Calu3 (cell line): ENCODE measurements at places on chromosomes 12 and 14. TPM values are rescaled to one million over a fixed set of nuclear protein-coding genes. Genes with fewer than 3 reads are reported as not detected.
A peak's percentile ranks its signal among the peaks of the same experiment; 100 is the strongest.

DNA sequence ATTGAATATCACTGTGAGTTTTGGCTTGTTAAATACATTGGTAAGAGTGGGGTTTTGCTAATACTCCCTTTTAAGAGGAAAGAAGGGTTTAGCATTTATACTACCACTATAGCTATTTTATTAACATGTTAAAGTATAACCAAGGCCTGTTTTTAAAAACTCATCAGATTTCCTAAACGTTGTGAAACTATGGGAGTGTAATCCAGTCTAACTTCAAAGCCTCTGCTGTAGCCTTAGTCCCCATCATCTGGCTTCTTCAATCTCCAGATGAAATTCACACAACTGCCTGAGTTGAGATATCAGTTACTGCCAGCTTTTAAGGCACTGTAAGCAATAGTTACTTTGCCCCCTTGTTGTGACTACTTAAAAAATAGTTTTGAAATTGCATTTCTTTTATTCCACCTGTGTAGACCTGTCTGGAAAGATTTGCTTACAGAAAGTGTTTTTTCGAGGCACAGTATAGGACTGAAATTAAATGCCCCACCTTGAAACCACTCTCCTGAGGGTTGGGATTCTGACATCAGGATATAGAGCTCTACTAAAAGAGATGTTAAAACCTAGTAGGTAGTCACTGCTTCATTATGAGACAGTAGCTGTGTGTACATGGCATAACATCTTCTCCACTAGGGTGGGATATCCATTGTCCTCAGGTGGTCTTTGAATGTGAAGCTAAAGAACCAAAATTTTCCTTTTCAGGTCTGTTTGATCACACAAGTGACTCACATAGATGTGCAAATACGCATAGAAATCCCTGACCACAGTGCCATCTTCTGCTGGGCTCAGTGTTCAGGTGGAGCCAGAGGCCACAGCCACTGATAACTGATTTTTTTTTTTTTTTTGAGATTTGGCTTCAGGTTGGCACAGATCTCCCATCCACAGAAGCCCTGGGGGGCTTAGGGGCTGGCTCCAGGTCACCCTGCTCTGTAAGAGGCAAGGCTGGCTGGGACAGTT is 125.5 kb downstream of the DAAM1 start:
- DNase-seq = no peak

GRCh38 chr14:75306927-75307699 is 28.5 kb downstream of the FOS start:
- DNase-seq = peak; percentile 21

GRCh38 chr12:2765608-2766007 is 29.2 kb upstream of the FKBP4 start:
- no peak for DNase-seq

DNA sequence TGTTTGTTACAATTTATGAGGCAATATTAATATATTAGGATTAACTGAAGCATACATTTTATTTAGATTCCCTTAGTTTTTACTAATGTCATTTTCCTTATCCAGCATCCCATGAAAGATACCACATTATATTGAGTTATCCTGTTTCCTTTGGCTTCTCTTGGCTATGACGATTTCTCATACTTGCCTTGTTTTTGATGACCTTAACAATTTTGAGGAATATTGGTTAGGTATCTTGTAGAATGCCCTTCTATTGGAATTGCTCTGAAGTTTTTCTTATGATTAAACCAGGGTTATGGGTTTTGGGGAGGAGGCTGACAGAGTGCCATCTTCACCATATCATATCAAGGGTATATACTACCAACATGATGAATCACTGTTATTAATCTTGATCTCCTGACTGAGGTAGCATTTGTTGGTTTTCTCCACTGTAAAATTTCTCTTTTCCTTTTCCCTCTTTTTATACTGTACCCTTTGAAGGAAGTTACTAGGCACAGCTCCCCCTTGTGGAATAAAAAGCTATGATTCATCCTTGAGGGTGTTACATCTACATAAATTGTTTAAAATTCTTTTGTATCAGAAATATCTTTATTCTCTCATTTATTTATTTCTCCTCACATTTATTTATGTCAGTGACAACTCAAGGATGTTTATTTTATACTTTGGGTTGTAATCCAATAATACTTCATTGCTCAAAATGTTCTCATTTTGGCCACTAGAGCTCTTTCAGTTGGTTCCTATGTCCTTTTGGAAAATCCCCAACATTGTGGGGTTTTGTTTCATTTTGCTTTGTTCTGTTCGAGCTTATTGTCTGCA is 239.0 kb downstream of the SLC16A7 start:
- peak; percentile 18 for DNase-seq

DNA sequence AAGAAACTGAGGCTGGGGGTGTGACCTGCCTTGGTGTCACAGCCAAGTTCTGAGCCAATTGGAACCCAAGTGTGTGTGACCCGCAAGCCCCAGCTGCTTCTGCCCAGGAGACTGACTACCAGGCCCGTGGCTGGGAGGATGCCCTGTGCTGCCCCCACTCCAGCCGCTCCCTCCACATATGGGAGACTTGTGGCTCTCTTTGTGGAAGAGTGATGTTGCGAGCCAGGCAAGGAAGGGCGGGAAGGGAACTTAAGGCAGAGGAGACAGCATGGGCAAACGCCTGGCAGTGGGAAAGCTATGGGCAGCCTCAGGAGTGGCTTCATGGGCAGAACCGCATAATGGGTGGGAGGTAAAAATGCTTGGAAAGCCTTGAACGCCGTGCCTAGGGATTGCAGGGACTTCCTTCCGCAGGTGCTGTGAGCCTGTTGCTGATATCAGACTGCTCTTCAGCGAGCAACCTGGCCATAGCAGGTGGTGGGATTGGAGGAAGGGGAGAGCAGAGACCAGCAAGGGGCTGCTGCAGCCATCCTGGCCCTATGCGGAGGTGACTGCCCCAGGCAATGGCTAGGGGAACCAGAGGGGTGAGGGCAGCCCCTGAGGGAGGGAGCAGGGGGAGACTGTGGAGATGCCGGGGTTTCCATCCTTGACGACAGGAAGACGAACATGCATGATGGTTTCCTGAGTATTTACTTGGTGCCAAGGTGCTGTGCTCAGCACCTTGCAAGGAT is 115.7 kb downstream of the LGMN start:
- no peak for DNase-seq

GRCh38 chr12:15428632-15429031 is 106.3 kb downstream of the PTPRO start:
- no peak for DNase-seq

GRCh38 chr14:94612580-94613554 is 676 bp downstream of the SERPINA3 start:
- peak; percentile 29 for DNase-seq

- DNase-seq = peak; percentile 62
Observed at GRCh38 chr14:55430024-55430690, 10.3 kb downstream of the TBPL2 start.

DNA sequence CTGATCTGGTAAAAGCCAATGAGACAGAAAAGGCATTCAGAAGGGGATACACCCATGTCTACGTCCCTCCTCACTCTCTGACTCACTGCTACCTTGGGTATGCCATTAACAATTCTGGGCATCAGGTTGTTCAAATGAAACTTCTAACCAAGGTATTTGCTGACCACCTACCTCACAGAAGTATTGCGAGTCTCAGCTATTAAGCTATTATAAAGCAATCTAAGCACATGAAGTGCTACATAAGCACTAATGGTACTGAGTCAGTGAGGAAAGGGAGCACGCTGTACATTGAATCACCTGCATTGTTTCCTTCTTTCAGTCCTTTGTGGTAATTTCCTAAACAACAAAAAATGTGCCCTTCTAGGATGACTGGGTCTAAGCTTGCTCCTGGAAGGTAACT is 62.8 kb upstream of the CCDC91 start:
- DNase-seq = no peak

DNA sequence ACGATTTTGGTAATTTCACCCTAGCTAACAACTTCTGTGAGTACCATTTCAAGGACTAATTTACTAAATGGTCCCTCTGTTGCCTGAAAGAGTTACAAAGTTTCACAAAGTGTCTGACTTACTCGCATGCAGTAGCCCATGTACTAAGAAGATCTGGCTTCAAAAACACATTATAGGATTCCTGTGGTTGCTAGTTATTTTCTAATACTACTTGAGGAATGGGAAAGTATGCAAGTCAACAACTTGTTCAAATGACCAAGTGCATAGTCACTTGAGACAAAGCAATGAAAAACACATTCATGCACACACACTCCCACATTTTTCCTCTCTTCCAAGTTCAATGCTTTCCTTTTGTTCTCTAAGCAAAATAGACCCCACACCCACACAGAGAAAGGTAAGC is 219.7 kb upstream of the TMPO start:
- no peak for DNase-seq

- DNase-seq = no peak
Observed at GRCh38 chr12:125143491-125143890, 78.3 kb downstream of the AACS start.

DNA sequence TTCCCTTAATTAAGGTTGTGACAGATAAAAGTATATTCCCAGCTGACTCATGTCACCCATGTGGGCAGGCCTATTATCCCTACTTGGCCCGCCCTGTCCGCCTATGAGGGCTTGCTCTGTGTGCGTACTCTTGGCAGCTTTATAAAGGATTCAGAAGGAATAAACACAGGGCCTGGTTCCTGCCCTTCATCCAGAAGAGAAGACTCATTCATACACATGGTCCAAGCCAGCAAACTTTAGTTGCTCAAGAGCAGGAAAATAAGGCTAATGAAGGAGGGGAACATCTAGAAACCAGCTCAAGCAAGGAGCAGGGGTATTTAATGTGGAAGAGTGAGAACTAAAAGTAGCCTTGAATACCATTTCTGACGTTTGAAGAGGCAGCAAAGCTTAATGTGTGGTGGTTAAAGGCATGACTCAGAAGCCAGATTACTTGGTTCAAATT is 141.9 kb downstream of the CRADD start:
- DNase-seq = no peak

DNA sequence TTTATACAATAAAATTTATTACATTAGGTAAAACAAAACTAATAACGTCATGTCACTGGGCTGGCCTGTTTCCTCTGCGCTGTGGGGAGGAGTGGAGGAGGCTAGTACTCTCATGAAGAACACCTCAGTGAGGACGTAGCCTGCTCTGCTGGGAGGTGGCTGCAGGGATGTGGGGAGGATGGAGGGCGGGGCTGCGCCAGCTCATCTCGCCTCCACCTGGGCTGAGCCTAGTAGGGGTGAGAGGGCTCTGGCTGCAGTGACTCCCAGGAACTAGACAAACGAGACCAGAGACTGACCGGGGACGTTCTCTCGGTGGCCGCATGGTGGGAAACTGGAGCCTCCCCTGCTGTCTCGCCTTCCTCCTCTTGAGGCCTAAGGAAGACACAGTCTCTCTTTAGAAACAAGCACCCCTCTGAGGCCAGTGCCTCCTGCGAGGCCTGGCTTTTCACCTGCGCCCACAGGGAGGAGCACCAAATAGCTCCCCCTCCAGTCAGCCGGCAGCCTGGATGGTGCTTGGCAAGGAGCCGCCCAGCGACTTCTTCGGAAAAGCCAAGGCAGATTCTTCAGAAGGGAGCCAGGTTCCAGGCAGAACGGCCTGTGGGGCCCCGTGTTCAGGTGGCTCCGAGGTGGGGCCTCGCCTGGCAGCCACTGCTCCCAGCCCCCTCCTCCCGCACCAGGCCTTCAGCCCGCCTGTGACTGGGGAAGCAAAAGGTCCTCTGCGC is 62.4 kb downstream of the PLEKHG3 start:
- no peak for DNase-seq

DNA sequence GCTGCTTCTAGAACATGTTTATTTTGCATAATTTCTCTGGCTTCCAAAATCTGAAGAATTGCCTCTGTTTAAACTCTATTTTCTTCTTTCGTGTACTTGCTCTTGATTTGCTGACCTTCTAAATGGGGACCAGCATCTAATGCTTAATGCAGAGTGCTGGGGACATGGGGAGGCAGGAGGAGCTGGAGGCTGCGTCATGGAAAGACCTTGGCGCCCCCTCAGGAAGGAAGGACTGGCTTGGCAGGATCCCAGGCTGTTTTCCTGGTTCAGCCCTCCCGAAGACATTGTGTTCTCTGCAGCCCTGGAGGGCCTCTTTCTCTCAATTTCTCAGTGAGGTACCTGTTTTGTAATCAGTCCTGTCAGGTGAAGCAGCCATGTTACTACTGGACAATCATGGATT is 5.5 kb downstream of the PRKCH start:
- peak; percentile 66 for DNase-seq

DNA sequence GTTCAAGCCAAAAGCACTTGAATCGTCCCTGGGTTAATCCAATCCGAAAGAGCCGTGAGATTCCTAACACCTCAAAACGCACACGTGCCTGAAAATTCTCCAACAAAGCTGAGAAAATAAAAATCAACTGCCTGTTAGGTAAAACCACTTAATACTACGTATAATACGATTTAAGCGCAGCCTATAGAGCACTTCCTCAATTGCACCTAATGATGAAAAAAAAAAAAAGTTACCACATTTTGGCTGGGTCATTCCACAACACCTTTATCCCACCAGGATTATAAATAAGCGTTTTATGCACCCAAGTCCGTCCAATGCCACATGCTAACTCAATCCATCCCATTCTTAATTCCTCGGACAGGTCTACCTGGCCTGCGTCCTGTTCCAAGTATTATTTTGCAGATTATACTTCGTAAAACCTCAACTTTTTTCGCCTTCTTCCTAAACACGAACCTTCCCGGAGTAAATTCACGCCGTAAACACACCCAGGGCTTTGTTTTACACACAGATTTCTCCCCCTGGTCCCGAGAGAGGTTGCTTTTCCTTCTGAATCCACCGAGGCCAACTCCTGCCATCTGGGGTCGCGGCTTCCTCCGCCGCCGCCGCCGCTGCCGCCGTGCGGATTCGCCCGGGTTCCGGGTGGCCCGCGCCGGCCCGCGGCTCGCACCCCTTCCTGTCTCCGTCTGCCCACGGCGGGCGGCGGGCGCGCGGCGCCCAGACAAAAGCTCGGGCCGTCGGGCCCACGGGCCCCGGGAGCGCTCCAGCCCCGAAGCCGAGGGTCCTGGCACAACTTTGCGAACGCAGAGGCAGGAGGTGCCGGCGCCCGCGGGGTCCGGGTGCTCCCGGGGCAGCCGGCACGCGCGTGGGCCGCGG is 66.2 kb downstream of the RNF34 start:
- peak; percentile 35 for DNase-seq

SUOX gene
- 31.1 and 34.9 TPM in 2 replicates for total RNA-seq

RTN1 gene
- not detected in 2 replicates for total RNA-seq

SLC16A7 gene
- 51.3 and 58.6 TPM in 2 replicates for total RNA-seq

TRMT5 gene
- total RNA-seq = 20.3 and 22.8 TPM in 2 replicates

NEUROD4 gene
- total RNA-seq = not detected in 2 replicates

STAB2 gene
- total RNA-seq = not detected in 2 replicates

PLCZ1 gene
- not detected in 2 replicates for total RNA-seq

EXOC3L4 gene
- total RNA-seq = 10.9 and 13.5 TPM in 2 replicates

MIP gene
- not detected in 2 replicates for total RNA-seq

NKX2-1 gene
- not detected in 2 replicates for total RNA-seq

RHOJ gene
- 0.40 TPM in 1 of 2 replicates, not detected in the other for total RNA-seq

TAS2R50 gene
- 1.8 TPM in 2 replicates for total RNA-seq

SDR9C7 gene
- not detected in 2 replicates for total RNA-seq
